ENCODE measurements at places on chromosomes 13 and 19.
A peak's percentile ranks its signal among the peaks of the same experiment; 100 is the strongest.

- no peak for DNase-seq
Measured at GRCh38 chr13:45074721-45075120, 45.6 kb upstream of the GTF2F2 start.

DNA sequence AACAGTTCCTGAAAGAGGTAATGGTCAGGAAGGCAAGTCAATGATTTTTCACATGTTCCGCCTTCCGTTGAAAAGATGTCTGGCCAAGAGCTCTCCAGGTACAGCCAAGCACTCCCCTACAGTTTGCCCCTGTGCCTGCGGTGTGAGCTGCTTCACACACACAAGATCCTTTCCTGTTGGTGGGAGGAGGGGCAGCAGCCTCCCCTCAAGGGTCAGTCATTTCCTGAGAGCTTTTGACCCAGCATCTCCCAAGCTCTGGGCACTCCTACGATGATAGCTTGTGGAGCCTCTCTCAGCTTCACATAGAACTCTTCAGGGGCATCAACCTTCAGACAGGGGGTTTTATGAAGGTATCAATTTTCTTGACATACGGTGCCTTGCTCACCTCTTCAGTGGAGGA, 86.9 kb downstream of the DOCK9 start:
- DNase-seq = no peak

GRCh38 chr19:55252760-55253663, 5.8 kb downstream of the PPP6R1 start:
- DNase-seq = no peak

DNA sequence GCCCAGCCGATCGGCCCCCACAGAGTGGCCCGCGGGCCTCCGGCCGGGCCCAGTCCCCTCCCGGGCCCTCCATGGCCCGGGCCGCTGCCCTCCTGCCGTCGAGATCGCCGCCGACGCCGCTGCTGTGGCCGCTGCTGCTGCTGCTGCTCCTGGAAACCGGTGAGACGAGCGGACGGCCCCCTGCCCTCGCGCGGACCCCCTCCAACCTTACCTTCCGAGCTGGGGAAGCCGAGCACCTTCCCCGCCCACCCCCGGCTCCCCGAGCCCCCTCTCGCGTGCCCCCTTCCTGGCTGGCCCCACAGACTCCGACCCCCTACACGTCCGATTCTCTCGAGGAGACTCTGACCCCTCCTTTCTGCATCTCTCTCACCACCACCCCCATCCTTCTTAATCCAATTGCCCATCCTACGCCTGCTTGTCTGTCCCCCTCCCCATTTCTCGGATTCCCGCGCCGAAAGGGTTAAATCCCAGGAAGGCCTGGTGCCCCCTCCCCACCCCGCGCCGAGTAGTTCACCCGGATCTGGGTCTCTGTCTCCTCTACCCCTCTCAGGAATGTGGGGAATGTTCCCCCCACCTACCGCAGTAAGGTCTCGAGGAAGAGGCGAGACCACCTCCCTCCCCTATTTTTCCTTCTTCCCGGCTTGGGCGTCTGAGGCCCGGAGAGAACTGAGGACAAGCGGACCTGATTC, 502 bp downstream of the NECTIN2 start:
- DNase-seq = peak; percentile 62

GRCh38 chr19:18156841-18157464, 4.0 kb downstream of the PIK3R2 start:
- peak; percentile 96 for DNase-seq

DNA sequence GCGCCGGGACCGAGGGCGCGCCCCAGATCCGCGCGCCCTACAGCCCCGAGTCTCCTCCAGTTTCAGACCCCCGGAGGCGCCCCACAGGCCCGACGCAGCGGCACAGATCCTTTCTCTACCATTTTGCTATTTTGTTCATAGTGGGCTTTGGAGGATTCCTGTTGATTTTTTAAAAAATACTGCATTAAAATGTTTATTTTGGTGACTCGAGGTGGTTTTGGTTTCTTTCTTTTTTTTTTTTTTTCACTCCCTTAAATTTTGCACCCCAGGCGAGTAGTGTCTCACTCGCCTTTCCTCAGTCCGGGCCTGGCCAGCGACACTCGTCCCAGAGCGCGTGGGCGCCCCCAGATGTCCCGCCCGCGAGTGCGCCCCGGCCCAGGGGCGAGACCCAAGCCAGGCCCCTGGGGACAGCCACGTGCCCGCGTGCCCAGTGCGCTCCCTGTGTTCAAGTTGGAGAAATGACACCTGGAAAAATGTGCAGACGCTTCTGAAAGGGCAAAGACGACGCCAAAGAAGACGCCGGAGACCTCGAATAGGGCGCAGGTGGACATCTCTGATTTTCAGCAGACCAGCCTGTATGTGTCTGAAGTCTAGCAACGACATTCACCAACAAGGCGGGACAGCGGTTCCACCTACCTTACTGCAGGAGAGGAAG, 471 bp upstream of the INSR start:
- DNase-seq = peak; percentile 79

DNA sequence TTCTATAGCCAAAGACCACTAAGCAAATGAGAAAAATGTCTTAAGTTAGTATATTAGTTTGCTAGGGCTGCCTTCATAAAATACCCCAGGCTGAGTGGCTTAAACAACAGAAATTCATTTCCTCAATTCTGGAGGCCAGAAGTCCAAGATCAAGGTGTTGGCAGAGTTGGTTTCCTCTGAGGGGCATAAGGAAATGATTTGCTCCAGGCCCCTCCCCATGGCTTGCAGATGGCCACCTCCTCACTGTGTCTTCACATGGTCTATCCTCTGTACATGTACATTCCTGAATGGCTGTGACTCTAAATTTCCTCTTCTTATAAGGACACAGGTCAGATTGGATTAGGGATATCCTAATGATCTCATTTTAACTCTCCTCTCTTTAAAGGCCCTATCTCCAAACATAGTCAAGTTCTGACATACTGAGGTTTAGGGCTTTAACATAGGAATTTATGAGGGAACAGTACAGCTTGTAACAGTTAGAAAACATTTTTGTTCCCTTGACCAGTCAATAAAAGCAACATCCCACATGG, 307.4 kb downstream of the DIAPH3 start:
- DNase-seq = no peak

GRCh38 chr13:87080100-87080779, 590.9 kb upstream of the SLITRK5 start:
- no peak for DNase-seq

DNA sequence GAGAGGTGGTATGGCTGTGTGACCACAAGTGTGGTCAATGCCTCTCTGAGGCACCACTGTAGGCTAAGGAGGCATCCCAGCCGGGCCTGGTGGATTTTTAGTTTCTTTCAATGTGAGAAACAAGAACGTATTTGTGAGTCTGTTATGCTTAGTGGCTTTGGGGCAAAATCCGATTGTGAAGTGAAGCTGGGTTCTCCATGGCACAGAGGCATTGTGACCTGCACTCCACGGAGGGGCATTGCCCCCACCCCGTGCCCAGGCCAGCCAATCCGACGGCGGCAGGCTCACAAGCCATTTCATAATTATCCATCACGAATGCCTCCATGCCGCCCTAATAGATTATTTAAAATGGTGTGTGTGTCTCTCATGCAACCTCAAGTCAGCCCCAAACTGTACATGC, 151.6 kb downstream of the ZNF536 start:
- no peak for DNase-seq

- peak; percentile 58 for DNase-seq
Measured at GRCh38 chr19:11191273-11191755, 6.0 kb downstream of the KANK2 start.

GRCh38 chr13:53474878-53475277, 446.3 kb downstream of the OLFM4 start:
- no peak for DNase-seq

- no peak for DNase-seq
Measured at GRCh38 chr13:46142776-46143175, 37.9 kb upstream of the CPB2 start.

- DNase-seq = peak; percentile 97
Measured at GRCh38 chr13:50125554-50126262, 110.5 kb downstream of the KCNRG start.

DNA sequence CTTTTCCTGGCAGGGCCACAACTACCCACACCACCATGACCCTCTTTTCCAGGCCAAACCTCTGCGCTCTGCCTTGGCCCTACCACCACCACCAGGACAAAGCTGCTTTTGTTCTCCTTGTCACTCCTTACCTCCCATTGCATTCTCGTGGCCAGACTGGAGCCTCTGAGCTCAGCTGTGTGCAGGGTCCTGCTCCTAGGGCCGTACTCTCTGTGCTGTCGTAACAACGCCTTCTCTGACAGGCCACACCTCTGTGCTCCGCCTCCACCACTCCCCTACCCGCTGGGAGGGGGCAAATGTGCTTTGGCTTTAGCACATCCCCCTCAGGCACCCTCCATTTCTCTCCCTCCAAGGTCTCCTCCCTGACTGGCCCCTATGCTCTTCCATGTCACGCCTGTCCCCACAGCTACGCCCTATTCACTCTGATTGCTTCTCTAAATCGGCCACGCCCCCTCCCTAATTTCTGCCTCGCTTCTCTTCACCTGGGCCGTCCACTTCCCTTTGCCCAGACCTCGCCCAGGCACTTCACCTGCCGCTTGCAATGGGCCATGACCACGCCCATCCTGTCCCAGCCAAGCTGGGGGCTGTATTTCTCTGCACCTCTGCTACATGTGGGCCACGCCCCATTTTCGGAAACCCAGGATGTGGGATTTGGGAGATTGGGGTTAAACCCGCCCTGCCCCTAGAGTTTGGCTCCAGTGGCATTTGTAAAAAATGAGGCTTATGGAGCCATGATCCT, 472.3 kb downstream of the KLF12 start:
- no peak for DNase-seq

GRCh38 chr19:2341244-2341751, 12.8 kb downstream of the SPPL2B start:
- DNase-seq = no peak

DNA sequence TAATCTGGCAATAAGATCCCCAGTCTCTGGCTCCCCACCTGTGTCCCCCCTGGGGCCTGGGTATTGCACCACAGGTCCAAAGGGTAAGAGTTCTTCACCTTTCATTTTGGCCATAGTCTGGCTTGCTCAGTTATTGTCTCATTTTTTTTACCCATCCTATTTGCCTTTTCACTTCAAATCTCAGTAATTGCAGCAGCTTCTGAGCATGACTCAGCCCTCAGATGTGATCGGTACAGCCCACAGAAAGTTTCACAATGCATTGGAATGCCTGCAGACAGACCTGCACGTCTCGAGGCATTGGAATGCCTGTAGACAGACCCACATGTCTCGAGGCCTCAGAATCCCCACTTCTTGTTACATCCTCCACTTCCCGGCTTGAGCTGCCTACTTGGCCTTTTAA, 173.6 kb downstream of the NUFIP1 start:
- DNase-seq = peak; percentile 24

DNA sequence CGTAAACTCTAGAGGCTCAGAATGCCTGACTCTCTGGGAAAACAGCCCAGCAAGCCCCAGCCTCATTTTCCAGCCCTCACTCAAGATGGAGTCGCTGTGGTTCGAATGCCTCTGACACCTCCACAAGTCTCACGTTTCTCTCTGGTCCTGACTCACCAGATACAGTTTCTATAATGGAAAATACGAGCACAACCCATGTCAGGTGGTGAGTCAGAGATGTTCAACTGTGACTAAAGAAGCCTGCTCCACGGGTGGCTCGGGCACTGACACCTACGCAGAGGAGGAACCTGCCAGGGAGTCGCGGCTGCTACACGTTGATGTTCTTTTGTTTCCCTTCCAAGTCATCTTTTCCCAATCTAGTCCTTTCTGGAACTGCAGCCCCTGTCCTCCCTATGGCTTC, 87.1 kb upstream of the STK24 start:
- DNase-seq = no peak

DNA sequence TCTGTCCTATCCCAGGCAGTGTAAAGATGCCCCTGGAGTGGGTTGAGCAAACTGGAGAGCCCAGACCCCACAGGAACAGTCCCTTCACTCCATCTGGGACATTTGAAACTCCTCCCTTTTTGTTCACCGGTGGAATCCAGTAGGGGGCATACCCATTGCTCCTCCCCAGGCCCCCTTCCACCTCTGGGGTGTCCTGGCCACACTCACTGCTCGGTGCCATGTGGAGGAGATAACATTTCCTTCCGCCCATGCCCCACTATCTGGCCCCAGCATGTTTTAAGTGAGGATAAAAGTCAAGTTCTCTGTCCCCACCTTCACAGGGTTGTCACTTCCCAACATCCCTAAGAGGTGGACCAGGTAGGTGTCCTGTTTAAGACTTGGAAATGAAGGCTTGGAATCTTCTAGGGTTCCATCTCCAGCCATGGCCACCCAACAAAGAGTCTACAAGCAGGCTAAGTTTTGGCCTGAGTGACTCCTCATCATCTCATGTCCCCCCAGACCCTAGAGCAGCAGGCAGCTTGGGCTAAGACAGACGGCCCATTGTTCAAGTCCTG, 9.3 kb downstream of the ZNF526 start:
- DNase-seq = no peak

GRCh38 chr19:15421721-15422260, 3.0 kb upstream of the AKAP8L start:
- no peak for DNase-seq

DNA sequence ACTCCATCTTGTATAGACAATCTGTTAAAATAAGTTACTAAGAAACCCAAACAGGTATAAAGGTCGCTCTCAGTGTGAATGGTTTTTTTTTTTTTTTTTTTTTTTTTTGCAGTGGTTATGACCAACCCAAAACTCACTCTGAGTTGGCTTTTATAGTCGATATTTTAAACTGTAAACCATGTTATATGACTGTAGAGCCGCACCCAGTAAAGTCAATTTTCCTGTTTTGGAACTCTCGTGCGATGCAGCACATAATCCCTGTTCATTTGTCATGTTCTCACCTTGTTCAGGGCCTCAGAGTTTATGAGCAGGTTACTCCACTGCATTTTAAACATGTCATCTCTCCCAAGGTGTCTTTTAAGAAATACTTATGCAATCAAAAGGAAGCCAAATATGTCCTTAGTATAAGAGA, 112.5 kb downstream of the KLF5 start:
- DNase-seq = peak; percentile 87

DNA sequence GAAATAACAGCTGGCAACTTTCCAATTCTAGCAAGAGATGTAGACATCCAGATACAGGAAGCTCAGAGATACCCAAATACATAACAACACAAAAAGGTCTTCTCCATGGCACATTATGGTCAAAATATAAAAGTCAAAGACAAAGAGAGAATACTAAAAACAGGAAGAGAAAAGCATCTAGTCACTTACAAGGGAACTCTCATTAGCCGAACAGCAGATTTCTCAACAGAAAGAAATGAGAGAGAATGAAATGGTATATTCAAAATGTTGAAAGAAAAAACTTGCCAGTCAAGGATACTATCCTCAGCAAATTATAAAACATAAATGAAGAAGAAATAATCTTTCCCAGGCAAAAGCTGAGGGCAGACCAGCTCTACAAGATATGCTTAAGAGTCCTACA, 12.4 kb downstream of the ZNF780A start:
- no peak for DNase-seq
